ENCODE measurements at places on chromosomes 1 and 21. TPM values are rescaled to one million over a fixed set of nuclear protein-coding genes. Genes with fewer than 3 reads are reported as not detected.

Gene F3
- total RNA-seq = 3.8 TPM

Gene BNIPL
- under 0.01 TPM for total RNA-seq

Gene SLC2A5
- 2.0 TPM for total RNA-seq

Gene CYP4Z1
- not detected for total RNA-seq

Gene SEC16B
- total RNA-seq = 3.1 TPM

Gene SPRR2E
- not detected for total RNA-seq

Gene MYBPH
- total RNA-seq = 2.2 TPM

Gene ADORA1
- total RNA-seq = 2.0 TPM

Gene ZFP69
- total RNA-seq = 3.6 TPM

Gene AUNIP
- 0.33 TPM for total RNA-seq

Gene TAF13
- 75.4 TPM for total RNA-seq

Gene WNT4
- not detected for total RNA-seq

Gene PKP1
- total RNA-seq = under 0.01 TPM

Gene MCOLN2
- 3.5 TPM for total RNA-seq

Gene CDA
- total RNA-seq = 1.3 TPM

Gene TRIM17
- total RNA-seq = 0.15 TPM

Gene CELA2A
- not detected for total RNA-seq

Gene UBXN10
- under 0.01 TPM for total RNA-seq

Gene C1orf74
- 4.4 TPM for total RNA-seq

Gene PPIE
- total RNA-seq = 47.6 TPM

Gene TLR5
- total RNA-seq = not detected

Gene ADAMTS1
- 171 TPM for total RNA-seq

Gene MANEAL
- total RNA-seq = 1.8 TPM

Gene ANGPTL1
- 8.1 TPM for total RNA-seq

Gene PADI3
- not detected for total RNA-seq

Gene RUNX1
- total RNA-seq = 16.0 TPM

Gene SPRR4
- total RNA-seq = not detected

Gene SLC37A1
- 2.3 TPM for total RNA-seq

Gene LCE3E
- not detected for total RNA-seq

Gene NPPB
- total RNA-seq = not detected

Gene TSPEAR
- not detected for total RNA-seq

Gene KCNC4
- total RNA-seq = 8.6 TPM

Gene CDC7
- 7.3 TPM for total RNA-seq

Gene ATP1A4
- total RNA-seq = not detected

Gene GPATCH2
- 23.9 TPM for total RNA-seq

Gene CEP350
- 78.8 TPM for total RNA-seq

Gene HSD3B1
- not detected for total RNA-seq
